CD4-positive, alpha-beta T cell treated with Interleukin-6 at 100 ng/mL for 8 hours (primary cell): ENCODE measurements at places on chromosomes 1 and 21.

GRCh38 chr21:37797403-37797802 lies 118.9 kb downstream of the KCNJ6 start:
- no peak for DNase-seq

- no peak for DNase-seq
Measured at GRCh38 chr1:89433421-89433820, 69.6 kb downstream of the GBP6 start.

- DNase-seq: no peak
Measured at GRCh38 chr1:200381256-200381984, 28.4 kb downstream of the ZNF281 start.

- no peak for DNase-seq
Measured at GRCh38 chr1:187481581-187482148, 652.9 kb downstream of the PLA2G4A start.

GRCh38 chr1:89907727-89908212 lies 86.9 kb downstream of the LRRC8D start:
- no peak for DNase-seq

- no peak for DNase-seq
Measured at GRCh38 chr1:19384113-19384512, 72.0 kb downstream of the SLC66A1 start.

GRCh38 chr1:2192031-2192995 lies 2.3 kb downstream of the FAAP20 start:
- DNase-seq: no peak

GRCh38 chr1:59361766-59362165 lies 64.9 kb downstream of the FGGY start:
- DNase-seq: no peak

DNA sequence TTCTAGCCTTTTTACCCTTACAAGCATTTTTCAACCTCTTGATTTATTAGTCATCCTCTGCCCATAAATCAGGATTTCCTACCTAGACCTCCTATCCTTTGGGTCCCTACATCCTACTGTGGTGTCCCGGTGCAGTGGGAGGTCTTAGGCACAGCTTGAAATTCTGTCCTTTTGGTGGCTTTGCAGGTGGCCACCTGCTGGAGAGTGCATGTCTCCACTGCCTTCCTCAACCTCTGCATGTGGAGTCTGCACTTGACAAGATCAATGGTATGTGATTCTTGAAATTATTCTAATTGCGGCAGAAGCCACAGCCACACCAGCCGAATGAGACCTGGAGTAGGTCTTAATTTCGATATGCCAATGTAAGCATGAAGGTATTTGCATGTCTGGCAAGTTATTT lies 11.4 kb upstream of the KCNA3 start:
- DNase-seq: peak; percentile 39

- DNase-seq: no peak
Measured at GRCh38 chr1:167446966-167447365, 71.4 kb downstream of the CD247 start.

- DNase-seq: peak; percentile 60
Measured at GRCh38 chr21:42456457-42456856, 39.6 kb downstream of the RSPH1 start.

DNA sequence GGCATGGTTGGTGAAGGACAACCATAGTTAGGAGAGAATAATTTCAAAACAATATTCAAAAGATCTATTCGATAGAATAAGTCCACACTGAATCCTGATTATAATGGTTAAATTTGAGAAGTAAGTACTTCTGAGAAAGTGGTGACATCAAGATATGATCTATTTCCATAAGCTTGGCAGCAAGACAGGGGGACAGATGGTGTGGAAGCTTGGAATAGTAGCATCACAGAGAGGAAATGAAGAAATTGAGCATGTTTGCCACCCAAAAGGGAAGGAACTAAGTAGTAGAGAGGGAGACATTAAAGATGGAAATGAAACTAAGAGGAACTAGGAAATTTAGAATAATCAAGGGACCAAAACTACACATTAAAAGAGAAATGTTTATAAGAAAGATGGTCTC lies 94.5 kb downstream of the OLFM3 start:
- DNase-seq: no peak

DNA sequence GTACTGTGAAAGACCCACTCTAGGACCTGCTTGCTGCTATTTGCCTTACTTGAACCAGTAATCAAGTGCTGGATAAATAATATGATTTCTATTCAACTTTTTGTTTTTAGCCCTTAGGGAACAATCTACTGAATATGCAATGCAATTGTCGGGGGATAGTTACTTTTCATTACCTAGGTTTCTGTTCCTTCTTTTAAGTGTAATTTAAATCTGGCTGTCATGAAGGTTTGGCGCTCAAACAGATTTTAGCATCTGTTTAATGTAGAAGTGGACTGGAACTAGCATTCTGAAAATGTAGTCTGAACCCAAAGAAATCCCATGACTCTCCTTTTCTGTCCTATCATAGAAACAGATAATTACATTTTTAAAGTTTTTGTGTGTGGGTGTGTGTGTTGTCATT lies 4.8 kb downstream of the MGST3 start:
- no peak for DNase-seq

DNA sequence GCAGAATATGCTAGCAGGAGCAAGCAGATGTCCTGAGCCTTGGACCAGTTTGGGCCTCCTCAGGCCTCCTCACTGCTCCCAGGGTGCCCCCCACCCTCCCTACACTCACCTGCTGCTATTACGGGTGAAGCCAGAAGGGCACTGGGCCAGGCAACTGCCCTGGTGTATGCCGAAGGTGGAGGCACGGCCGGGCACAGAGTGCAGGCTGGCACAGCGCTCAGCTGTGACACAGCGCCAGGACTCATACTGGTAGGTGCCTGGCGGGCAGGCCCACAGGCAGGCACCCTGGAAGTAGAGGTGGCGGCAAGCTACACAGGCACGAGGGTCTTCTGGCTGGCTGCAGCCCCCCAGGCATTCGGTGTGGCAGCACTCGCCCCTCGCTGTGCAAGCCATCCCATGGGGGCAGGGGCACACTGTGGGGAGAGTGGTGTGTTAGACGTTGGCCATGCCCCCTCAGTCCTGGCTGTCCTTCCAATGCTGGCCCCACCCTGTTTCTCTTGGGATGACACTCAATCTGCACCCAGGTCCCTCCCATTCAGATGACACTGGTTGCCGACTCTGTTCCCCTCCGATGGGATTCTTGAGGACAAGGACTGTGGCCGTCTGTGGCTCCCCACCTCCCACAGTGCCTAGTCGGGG lies 7.0 kb downstream of the INSRR start:
- no peak for DNase-seq

- no peak for DNase-seq
Measured at GRCh38 chr1:35564884-35565741, 7.5 kb downstream of the NCDN start.

DNA sequence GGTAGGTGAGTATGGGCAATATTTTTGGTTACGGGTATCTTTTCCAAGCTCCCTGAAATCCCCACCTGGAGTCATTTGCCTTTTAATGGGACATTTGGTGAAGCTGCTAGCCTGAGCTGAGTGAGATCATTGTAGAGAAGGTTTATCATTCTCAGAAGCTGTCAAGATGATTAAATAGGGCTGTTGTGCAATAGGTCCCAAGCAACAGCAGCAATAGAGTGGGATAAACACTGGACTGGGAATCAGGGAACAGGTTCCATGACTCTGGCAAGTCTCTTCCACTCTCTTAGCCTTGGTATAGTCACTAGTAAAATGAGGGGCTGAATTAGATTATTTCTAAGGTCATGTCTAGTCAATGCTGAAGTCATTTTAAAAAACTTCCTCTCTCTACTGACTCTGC lies 30.3 kb upstream of the FAM78B start:
- DNase-seq: no peak

DNA sequence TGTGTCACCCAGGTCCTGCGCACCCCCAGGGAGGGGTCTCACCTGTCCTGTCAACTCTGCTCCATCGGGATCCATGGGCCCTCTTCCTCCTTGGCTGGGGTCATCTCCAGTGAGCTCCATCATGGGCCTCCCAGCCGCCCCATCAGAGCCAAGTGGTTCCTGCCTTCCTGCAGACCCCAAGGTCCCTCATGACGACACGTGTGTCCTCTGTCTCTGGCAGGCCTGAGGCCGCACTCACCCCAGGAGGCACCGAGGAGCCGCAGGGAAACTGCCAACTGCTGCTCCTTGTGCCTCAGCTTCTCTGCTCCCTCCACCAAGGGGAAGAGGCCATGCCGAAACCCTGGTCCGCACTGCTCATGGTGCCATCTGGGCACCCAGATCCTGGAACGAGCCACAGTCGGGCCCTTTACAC lies 46.8 kb downstream of the COL18A1 start:
- no peak for DNase-seq

DNA sequence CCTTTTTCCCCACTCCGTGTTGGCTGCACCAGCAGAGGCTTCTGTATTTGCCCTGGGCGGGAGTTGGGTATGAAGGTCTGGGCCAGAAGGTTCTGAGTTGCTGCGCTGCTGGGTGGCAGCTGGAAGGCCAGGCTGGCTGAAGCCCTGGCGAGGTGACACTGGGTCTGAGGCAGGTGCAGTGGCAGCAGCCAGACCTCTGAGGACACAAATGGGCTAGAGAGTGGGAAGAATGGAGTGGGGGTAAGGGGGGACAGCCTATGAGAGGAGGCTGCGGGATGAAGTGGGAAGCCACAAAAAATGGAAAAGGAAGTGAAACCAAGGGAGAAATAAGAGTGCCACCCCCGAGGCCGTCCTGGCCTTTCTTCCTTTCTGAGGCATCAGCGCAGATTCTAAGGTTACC lies 53.2 kb downstream of the STX6 start:
- DNase-seq: no peak

DNA sequence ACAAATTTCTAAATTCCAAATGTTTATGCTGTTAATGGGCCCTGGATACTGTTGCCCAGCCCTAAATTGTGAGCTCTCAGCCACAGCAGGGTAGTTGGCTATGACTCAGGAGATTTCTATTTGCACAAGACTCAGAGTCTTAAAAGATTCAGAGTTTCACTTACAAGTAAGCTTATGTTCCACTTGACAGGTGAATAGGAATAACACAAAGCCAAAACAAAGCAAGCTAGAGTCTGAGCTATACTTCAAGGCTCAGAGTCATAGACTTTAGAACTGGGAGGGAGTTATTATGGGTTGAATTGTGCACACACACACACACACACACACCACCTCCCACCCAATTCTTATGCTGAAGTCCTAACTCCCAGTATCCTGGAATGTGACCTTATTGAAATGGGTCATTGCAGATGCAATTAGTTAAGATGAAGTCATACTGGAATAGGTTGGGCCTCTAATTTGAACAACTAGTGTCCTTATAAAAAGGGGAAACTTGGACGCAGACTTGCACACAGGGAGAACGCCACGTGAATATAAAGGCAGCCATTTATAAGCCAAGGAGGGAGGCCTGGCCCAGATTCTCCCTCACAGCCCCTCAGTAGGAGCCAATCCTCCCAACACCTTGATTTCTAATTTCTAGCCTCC lies 30.2 kb downstream of the PRDX6 start:
- no peak for DNase-seq

DNA sequence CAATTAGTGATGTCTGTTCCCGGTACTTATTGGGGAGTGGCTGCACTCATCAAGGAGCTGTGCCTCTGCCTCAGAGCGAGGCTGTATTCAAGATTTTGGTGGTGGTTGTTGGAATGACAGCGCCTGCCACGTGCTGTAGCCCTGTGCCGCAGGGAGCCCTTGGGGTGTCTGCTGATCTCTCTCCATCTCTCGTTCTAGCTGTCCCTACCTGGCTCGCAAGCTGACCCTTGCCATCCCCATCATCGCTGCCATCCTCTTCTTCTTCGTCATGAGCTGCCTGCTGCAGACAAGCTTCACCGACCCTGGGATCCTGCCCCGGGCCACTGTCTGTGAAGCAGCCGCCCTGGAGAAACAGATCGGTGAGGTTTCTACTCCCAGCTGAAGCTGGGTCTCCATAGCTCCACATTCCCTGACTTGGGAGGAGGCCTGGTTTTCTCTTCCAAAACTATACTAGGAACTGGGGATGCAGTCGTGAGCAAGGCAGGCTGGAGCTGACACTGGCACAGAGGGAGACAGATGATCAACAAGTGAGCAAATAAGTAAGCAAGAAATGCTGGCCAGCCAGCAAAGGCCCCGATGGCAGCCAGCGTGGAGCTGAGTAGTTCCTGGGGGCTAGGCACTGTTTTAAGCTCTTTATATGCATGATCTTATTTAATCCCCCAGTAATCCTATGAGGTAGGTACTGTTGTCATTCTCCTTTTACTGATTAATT lies 5.9 kb downstream of the ZDHHC18 start:
- no peak for DNase-seq

- DNase-seq: no peak
Measured at GRCh38 chr1:147079400-147080005, 92.8 kb downstream of the PRKAB2 start.

DNA sequence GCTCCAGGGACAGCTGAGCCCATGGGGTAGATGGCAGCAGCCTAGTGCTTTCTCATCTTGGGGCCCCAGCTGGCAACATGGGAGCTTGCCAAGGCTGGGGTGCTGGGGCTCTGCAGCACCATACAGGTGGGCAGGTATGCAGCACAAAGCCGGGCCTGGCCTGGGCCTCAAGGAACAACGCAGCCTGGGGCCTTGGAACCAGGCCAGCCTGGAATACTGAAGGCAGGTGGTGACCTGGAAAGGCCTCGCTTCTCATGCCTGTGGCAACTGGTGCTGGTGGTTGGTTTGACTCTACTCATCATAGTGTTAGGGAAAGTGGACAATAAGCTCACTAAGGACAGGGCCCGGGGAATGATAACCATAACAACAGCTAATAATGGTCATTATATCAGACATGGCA lies 27.0 kb upstream of the SDHB start:
- no peak for DNase-seq

DNA sequence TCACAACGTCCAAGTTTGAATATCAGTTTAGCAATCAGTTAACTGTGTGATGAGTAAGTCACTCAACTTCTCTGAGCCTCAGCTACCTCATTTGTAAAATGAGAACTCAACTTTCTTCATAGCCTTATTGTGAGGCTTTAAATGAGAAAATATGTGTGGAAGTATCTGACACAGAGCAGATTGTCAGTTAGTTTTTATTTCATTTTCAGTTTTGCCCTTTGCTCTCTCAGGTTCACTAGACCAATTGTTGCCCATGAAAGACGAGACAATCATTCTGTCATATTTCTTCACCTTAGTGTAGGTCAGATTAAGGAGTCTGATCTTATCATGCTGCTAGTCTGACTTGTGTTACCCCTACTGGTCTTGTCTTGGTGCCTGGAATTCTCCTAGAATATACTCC lies 232.8 kb upstream of the PTBP2 start:
- DNase-seq: no peak

GRCh38 chr21:16304174-16305095 lies 574.7 kb downstream of the USP25 start:
- DNase-seq: no peak

- DNase-seq: no peak
Measured at GRCh38 chr1:56135864-56136147, 443.6 kb downstream of the PLPP3 start.

- no peak for DNase-seq
Measured at GRCh38 chr1:66336641-66336990, 197.3 kb upstream of the SGIP1 start.

- DNase-seq: no peak
Measured at GRCh38 chr1:40847023-40847745, 15.0 kb downstream of the CITED4 start.

GRCh38 chr1:117841117-117841650 lies 88.2 kb downstream of the GDAP2 start:
- no peak for DNase-seq
